MV-4-11 (cell line): ENCODE measurements at places on chromosomes 13 and 19.

GRCh38 chr13:113777311-113778260, 18.6 kb downstream of the TMEM255B start:
- peak; percentile 25 for DNase-seq

- DNase-seq, result no peak
These were observed 13.8 kb upstream of the OR10H1 start for GRCh38 chr19:15829306-15829698.

DNA sequence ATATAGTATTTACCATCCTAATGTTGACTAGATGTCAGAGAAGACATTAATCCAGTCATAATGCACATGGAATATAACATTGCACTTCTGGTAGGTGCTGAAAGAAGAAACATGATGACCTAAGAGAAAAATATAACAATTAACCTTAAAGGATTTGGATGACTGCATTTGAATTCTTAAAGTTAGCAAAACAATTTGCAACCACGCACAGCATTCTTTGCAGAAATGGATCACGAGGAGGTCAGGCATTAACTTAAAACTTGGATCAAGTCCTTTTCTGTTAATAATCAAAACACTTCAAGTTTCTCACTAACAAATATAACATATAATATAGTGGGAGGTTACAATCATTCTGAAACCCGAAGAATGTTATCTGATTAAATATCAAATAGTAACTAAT, 525.0 kb upstream of the SLITRK6 start:
- no peak for DNase-seq

- peak; percentile 7 for DNase-seq
These were observed 118.4 kb upstream of the SLC7A1 start for GRCh38 chr13:29713839-29714238.

- no peak for DNase-seq
These were observed 140.0 kb downstream of the IRS2 start for GRCh38 chr13:109646423-109646822.

DNA sequence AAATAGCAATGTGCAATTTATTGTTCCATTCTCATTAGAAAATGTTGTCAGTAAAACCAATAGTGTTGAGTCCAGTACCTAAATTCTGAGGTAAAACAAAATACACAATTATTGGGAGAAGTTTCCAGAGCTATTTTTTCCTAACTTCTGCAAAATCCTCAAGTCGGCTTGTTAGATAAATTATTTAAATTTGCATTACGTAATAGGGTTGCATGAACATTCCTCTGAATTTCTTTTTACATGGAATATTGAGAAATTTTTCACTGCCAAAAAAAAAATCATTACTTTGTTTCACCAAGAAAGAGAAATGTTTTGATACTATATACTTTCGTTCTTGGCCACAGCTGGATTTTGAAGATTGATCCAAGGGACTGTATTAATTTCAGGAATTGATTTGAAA, 1.5 kb downstream of the ZNF507 start:
- no peak for DNase-seq

GRCh38 chr19:5186293-5187050, 154.1 kb downstream of the PTPRS start:
- no peak for DNase-seq

GRCh38 chr19:802498-803098, 5.3 kb downstream of the PTBP1 start:
- DNase-seq, result no peak

DNA sequence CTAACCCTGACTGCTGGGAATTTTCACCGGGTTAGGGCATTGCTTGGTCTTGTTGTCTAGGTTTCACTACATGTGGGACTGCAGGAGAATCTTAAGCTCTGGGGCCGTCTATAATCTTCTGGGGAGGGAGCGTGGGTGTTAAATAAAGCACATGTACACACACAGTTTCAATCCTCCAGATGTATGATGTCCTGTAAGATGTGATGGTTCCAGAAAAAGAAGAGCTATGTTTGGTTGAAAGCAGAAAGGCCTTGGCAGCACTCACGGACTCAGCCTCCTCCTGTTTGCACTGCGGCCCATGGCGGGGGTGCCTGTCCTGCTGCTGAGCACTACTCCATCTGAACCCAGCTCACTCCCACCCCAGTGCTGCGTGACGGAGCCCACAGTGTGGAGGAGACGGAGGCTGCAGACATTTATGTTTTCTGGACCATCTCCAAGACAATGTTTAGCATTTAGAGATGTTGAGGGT, 343.5 kb downstream of the TEX29 start:
- DNase-seq, result no peak

DNA sequence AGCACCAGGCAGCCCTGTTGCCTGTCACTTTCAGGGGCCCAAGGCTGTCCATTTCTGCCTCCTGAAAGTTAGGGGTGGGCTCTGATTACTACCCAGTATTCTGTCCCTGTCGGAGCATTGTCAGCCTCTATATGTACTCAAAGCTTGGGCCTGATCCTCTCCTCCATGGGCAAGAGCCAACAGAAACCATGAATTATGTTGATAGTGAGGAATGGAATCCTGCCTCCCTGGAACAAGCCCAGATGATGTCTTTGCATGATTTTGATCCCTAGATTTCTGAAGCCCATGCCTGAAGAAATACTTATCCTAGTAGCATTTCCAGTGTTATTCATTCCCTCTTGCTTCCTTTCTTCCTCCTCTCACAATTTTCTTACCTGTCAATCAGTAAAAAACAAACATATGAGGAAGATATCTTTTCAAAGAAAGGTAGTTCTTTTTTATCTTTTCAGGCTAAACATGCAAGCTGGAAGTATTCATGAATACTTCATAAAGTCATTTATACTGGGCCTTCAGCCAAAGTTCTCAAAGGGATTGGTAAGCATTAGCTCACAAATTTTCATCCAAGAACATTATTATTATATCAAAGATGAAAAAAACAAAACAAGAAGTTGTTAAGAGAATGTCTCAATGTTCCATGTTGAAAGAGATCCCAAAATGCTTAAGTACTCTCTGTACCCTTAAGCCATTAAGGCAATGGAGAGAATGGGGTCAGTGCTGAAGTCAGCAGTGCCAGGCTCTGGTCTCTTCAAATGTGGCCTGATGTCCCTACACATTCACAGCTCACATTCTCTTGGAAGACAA, 171.7 kb downstream of the NHLRC3 start:
- DNase-seq, result no peak

DNA sequence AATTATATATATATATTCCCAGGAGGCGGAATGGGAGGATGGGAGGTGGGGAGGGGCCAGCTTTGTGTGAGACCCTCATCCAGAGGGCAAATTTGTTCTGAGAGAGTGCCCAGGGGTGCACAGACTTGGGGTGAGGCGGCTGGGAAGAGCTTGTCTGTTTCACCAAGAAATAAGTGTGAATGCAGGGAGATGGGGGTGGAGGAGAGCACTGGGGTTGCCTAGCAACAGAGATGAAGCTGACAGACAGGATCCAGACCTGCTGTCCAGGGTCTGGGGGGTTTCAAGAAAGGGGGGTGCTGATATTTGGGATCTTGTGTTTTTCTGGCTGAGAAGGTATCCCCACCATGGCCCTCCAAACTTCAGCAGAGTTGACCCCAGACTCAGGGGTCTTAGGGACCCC, 18.6 kb upstream of the TNFAIP8L1 start:
- no peak for DNase-seq

DNA sequence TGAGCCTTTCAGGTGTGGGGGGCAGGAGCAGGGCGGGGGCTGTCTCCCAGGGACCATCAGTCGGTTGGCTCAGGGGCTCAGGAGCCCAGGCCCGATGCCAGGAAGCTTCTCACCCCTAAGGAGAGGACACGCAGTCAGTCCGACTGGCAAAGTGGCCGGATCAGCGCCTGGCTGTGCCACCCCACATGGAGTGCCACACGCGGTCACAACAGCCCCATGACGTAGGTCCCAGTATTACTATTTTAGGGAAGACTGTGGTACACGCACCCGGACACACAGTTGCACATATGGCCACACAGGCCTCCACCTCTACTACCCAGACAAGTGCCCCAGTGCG, 29.3 kb upstream of the GRTP1 start:
- no peak for DNase-seq

GRCh38 chr19:30943101-30943843, 406.0 kb downstream of the TSHZ3 start:
- no peak for DNase-seq

GRCh38 chr13:30696278-30697176, 38.8 kb upstream of the ALOX5AP start:
- DNase-seq, result peak; percentile 82

- DNase-seq, result no peak
These were observed 103.3 kb upstream of the ZNF507 start for GRCh38 chr19:32241932-32242710.

DNA sequence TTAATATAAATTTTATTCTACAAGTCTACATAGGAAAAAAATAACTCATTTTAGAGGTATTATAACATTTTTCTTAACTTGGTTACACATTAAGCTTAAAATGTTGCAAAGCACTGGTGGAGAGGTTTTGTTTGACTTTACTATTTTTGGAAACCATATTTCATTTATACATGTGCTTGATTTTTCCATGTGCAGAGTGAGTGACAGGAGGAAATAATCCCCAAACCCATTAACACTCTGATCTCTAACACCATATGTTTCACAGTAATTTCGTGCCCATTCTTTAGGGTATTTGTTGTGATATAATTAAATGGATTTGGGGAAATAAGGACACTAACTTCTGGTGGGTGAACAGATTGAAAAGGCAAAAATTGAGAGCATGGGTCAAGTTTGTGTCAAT, 2124.4 kb upstream of the PCDH20 start:
- no peak for DNase-seq

DNA sequence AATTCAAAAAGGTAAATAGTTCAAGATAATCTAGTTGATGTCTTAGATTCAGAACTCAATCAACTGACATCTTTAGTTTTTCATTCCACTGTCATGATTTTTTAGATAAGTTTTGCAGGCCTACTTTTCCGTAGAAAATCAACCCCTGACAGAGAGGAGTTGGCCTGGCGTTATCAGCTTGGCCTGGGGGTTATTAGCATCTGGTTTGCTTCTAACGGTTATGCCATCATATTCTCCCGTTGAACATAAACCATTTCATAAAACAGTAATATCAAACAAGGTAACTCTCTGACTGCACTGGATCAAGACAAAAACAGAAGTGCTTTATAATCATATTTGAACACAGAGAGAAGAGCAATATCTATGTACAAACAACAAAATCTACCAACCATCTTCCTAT, 130.8 kb upstream of the PCDH20 start:
- no peak for DNase-seq

- DNase-seq, result no peak
These were observed 661 bp upstream of the MIR17HG start for GRCh38 chr13:91346850-91347201.

DNA sequence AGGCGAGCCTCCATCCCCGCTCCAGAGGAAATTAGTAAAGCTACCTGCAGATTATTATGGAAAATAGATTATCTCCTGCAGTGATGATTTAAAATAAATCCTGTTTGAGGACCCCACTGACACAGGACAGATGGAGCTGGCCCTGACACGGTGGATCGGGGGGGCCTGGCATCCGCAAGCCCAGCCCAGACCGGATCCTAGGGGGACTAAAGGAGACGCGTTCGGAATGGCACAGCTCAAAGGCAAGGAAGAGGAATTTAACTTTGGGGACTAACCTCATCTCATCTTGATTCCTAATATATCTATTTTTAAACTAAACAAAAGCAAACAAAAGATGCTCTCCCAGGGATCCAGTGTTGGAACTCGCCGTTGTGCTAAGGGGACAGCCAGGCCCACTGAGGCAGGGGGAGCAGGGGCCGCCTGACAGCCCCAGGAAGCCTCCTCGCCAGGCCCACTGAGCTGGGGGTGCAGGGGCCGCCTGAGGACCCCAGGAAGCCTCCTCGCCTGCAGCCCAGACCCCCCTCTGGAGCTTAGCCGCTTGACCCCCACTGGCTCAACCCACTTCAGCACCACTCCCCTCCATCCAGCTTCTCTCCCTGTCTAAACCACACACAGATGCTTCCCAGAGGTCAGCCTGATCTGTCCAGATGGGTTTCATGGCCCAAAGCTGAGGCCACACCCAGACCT, 78.6 kb downstream of the SPACA7 start:
- no peak for DNase-seq

DNA sequence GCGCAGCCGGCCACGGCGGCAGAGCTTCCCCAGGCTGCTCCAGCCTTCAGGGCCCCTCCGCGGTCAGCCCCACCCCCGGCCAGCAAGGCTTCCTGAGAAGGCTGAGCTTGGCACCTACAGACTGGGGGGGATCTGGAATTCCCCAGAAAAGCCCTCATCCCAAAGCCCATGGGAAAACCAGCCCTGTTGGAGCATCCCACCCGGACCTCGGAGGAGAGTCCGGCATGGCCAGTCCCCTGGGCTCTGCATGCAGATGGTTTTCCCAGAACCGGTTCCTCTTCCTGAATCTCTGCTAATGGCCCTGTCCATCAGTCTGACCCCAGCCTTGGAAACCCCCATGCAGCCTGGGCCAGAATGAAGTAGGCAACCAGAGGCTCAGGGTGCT, 10.3 kb downstream of the RASA3 start:
- DNase-seq, result no peak

DNA sequence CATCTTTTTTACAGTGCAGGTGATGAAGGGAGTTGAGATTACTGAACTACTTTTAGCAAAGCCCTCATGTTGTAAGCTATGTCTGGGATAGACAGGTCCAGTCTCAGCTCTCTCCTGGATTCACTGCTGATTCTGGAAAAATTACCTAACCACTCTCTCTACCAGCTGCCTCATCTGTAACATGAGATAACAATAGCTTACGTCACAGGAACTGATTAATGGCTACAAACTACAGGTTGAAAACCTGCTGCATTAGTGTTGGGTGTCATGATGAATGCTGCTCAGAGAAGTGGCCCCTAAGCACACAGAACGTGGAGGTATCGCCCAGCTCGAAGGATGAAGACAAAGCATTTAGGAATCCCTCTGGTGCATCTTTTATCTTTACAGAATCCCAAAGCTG, 277.8 kb downstream of the ABCC4 start:
- no peak for DNase-seq

DNA sequence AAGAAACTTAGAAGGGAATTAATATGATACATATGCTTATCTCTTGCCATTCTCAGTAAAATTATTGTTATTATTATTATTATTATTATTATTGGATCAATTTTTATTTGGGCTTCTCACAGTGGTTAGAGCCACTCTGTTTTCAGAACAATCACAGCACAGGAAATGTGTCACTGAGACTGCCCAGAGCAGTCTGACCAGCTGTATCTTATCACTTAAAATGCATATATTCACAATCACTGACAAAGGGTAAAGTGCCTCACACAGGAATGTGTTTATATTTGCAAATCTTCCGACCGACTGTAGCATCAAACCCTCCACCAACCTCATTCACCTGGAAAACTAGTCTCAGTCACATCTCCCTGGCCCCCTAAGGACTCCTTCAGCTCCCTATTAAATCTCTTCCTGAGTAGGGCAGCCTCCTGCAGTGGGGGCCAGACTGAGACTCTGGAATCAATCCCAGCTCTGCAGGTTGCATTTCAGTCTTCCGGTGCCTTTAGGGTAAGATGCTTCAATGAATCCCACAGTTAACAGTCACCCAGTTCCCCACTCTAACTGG, 738.3 kb upstream of the SLITRK5 start:
- DNase-seq, result no peak

DNA sequence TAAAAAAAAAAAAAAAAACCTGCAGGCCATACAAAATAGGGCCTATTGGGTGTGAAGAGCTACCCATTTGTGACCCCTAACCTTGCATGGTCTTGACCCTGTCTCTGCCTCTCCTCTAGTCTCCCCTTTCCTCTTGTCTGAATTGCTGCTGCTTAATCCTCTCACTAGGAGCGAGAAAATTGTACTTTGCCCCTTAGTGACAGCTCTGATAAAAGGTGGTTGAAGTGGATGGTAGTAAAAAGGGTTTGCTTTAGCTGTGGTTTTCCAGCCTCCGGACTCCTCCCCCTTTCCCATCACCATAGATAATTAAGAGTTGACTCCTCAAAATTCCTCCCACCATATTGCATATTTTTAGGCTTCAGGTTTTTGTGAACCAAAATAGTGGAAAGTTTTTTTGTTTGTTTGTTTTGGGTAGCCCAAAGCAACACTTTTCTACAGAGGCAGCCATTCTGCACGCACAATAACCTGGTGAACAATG, 23.5 kb downstream of the ACTN4 start:
- DNase-seq, result no peak
